ENCODE measurements at places on chromosomes 7 and 10.
A peak's percentile ranks its signal among the peaks of the same experiment; 100 is the strongest.

GRCh38 chr10:101221963-101222531 is 7.2 kb downstream of the LBX1 start:
- no peak for DNase-seq

DNA sequence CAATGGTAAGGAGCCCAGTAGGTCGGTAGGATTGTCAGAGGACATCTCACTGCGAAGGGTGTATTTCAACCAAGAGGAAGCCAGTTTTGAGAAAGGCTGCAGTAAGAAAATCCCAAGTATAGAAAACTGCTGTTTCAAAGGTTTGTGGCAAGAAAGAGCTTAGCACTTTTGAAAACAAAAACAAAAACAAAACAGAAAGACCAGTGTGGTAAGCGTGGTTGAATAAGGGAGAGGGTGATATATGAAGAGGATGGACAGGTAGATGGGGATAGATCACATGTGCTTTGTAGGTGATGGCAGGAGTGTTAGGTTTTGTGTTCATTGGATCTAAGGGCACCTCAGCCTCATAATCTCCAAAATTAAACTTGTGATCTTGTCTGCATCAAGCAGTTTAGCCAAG is 141.6 kb upstream of the WNT16 start:
- no peak for DNase-seq

- no peak for DNase-seq
Measured at GRCh38 chr7:138170959-138171703, 94.9 kb downstream of the AKR1D1 start.

DNA sequence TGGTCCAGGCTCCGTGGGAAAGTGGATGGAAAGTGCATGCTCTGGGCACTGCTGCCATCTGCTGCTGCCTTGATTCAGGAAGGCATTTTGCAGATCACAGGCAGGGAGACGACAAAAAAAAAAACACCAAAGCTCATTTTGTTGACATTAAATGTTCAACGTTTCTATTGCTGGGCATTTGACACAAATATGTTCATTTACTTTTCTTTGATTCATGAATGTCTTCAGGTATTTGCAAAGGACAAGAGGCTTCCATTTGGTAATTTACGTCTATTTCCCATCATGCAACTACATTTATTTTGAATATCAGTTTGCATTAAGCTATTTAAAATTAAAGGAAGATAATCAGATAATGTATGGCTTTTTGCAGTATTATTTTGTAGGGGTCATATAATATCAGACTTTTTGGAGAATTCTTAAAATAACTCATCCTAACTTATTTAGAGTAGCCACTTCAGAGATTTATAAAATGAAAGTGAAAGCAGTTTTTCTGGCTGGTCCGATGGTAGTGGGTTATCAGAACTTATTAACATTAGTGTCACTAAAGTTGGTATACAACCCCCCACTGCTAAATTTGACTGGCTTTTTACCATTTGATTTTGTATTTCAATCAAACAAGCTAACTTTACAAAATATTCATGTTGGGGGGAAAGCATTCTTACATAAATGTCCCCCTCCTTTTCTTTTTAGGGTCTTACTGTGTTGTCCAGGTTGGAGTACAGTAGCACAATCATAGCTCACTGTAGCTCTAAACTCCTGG is 65.3 kb downstream of the PDIA4 start:
- peak; percentile 56 for DNase-seq

DNA sequence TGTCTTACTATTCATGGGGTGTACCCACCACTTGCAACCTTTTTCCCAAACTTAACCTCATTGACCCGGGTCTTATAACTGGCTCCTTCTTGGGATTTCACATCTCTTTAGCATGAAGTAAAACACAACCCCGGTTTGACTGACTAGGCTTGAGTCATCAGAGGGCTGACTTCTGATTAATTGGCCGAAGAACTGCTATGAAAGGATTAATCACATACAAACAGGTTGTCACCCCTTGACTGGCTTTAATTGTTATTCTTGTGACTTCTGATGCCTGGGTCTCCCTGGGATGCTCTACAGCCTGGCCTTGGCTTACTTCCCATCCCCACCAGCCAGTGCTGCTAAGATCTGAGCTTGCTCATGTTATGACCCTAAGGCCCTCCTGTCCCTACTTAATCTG is 8.8 kb upstream of the CRPPA start:
- DNase-seq: no peak

- no peak for DNase-seq
Measured at GRCh38 chr10:128929131-128929530, 537.9 kb upstream of the MGMT start.

DNA sequence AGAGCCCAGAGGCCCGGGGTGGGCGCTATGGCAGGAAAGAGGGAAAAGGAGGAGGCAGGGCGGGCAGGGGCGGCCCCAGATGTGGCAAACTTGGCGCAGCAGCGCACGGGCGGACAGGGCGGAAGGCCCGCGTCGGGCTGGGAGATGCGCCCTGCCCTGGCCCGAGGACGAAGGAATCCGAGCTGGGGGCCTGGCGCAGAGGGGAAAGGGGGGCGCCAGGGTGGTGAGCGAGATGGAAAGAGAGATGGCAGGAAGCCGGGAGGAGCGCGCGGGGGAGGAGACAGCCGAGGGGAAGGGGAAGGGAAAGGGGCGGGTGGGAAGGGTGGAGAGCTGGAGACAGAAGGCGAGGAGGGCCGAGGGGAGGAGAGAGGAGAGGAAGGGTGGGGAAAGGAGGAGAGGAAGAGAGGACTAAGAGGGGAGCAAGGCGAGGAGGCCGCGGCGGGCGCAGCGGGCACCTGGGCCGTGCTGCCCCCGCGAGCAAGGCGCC is at the start of gene MARVELD1:
MARVELD1 (plus strand) TSS at position 392 of the 487 bp plus-strand sequence. CDS start 147 bp downstream, outside the sequence.
- no peak for DNase-seq
